ENCODE measurements at places on chromosomes 7 and 10.

- DNase-seq, result no peak
Measured at GRCh38 chr7:31341141-31341540, 615 bp upstream of the NEUROD6 start.

GRCh38 chr10:38032886-38033285 lies 22.4 kb downstream of the ZNF33A start:
- no peak for DNase-seq

DNA sequence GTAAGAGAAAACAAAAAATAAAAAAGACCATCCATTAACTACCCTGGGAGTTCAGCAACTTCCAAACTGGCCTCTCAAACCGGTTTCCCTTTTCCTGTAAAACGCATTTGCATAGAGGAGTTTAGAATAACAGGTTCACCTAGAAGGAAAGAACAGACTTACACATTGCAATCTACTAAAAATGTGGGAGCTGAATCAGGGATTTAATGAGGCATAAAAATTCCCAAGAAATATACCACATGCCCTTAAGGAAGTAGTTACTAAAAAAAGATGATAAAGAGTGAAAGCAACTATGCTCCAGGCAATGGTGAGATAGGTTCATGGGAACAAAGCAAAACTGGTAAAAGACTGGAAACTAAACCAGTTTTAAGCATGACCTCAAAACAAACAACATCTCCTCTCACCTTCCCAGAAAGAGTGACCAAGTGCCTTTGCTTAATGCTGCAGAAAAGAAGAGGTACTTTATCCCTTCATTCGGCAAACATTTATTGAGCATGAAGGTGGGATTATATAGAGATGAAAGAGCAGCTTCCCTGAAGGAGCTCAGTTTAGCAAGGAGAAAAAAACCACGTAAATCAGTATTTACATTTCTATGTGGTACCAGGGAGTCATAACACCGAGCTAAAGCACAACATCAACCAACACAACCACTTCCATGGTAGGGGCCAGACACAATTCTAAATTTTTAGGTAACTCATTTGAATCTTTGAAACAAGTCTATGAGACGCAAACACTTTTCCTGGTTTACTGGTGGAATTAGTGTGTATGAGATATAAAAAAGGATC lies 152.8 kb downstream of the SGMS1 start:
- no peak for DNase-seq

- no peak for DNase-seq
Measured at GRCh38 chr7:44111761-44112160, 7.6 kb downstream of the AEBP1 start.

DNA sequence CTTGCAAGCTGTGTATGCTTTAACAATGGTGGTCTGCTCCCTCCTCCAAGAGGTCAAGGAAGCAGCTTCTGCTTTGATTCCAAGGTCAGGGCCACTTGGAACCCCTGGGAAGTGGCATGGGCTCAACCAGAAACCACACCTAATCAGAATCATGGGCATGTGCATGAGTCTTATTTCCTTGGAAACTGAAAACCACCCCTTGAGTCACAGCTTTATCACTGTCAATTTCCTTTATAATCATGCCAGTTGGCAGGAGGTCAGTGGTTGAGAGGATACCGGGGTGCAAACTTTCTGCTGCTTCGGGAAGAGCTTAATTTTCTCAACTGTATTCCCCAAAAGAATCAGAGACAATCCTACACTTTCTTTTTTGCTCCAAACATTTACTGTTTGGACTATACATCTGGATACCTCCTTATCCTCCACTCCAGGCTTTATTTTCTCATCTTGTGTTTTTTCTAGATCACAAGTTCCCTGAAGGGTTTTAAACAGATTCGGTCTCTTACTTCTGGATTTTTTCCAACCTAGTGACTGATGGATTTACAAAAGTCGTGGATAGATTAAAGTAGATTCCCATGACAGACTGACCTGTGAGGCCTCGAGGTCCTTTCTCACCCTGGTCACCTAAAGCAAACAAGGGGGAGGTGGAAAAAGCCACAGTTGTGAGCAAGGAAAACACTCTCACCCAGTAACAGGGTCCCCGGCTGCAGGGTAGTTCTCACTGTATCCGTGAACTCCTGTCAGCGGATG lies 36.0 kb downstream of the COL17A1 start:
- no peak for DNase-seq

DNA sequence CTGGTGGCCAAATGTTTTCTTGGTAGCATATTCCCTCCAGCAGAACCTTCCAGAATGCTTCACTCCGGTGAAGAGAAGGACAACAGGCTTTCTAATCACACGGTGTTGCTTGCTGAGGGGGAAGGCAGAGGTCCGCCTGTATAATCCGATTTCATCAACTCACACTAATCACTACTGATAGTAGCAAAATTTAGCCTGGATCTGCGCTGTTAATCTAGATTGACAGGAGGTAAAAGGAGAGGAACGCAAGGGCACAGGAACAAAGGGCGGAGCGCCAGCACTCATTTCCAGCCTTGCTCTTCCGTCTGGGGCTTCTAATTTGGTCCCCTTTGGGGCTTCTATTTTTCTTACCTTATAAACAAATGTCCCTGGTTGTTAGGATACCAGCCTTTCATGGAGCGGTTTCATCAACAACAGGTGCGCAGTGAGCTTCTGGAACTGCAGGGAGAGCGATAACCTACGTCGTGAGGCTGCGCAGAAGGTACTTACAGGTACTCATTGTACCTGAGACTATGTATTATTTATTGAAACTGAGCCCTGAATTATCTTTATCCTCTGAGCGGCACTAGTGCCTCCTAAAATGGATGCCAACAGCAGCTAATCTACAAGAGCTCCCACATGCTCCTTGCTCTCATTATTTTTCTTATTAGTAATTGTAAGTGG lies 150.6 kb downstream of the CACNB2 start:
- no peak for DNase-seq

DNA sequence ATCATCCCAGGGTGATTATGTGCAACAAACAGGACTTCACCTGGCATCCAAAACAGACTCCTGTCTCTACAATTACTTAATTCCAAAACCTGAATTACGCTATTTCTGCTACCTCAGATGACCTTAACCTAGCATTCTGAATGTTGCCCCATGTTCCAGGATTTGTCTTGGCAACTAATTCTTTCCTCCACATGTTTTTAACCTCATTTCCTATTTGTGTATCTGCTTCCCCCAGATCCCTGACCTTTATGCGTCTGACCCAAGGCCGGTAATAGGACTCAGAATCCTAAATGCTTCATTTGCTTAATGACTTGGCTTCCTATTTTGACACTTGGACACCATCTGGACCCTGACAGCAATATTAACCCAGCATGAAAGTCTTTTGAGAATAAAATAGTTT lies 8.7 kb upstream of the ING3 start:
- no peak for DNase-seq

DNA sequence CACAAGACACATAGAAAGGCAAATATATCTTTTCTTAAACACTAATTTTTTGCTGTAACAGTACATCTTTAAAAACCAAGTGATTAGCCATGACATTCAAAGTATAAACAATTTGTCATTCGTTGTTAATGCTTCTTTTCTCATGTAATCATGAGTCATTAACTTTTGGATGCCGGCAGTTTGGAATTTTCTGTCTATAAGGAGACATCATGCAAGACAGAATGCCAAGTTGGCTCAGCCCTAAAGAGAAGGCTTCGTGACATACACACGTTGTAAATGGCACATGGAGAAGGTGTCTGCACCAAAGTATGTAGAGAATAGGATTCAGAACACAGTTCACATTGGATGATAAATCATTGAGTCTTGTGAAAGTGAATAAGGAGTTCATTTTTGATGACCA lies 35.9 kb downstream of the CCDC3 start:
- DNase-seq, result no peak

DNA sequence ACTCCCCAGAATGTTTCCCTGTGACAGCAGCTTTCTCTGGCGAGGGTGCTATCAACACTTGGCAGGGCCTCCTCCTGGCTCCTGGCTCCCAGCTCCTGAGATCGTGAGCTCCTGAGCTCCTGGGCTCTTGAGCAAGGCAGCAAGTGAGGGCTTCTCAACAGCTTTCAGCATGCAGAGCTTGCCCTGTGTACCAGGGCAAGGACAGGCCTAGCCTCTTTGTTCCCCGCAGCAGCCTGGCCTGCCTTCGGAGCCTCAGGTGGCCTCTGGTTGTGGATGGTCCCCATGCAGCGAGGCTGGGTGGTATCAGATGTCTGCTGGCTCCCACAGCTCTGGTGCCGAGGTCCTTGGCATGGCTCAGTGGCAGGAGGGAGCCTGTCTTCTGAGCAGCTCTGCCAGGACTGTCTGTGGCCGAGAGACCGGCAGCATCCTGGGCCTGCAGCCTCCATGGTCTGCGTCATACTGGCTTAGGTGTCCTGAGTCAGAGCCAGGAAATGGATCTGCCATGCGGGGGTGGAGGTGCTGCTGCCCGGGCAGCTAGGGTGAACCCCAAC lies 44.2 kb downstream of the ZMIZ1 start:
- no peak for DNase-seq

DNA sequence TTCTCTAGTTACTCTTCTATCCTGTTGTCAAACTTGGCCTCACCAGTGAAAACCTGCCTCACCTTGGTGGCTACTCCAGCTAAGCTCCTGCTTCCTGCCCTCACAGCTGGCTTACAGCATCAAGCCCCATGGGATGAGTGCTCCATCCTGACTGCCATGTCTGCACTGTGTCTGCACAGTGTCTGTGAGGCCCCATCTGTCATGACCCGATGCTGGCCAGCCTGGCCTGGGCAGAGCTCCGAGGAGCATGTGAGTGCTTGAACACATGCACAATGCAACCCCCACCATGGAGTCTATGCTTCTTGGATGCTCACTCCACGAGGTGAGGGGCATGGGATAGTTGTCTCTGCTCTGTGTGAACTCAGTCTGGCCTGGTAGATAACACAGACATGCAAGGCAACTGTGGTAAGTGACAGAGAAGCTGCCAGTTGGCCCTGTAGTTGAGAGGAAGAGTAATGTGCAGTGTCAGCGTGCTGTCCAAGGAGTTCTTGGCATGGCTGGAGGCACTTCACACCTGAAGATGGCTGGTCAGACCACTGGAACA lies 207.1 kb upstream of the ZNF32 start:
- DNase-seq, result no peak

GRCh38 chr7:123738356-123738755 lies 10.4 kb downstream of the WASL start:
- no peak for DNase-seq

GRCh38 chr10:61617180-61617579 lies 45.5 kb upstream of the CABCOCO1 start:
- no peak for DNase-seq

GRCh38 chr7:390761-391410 lies 100.9 kb downstream of the FOXL3 start:
- no peak for DNase-seq

DNA sequence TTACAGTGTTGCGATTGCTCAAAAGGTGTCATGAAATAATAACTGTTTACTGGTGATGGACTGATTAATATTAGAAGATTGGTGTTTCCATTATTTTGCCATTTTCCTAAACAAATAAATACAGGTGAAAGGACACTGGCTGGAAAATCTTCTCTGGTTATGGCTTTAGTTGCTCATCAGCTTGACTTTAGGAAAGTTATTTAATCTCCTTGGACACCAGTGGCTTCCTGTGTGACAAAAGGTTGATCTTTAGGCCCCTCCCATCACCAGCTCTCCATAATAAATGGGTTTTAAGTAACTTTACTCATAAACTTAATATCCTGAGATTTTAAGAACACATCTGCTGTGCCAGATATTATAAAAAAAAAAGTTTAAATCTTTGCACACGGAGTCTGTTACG lies 737 bp downstream of the CABCOCO1 start:
- DNase-seq, result no peak

DNA sequence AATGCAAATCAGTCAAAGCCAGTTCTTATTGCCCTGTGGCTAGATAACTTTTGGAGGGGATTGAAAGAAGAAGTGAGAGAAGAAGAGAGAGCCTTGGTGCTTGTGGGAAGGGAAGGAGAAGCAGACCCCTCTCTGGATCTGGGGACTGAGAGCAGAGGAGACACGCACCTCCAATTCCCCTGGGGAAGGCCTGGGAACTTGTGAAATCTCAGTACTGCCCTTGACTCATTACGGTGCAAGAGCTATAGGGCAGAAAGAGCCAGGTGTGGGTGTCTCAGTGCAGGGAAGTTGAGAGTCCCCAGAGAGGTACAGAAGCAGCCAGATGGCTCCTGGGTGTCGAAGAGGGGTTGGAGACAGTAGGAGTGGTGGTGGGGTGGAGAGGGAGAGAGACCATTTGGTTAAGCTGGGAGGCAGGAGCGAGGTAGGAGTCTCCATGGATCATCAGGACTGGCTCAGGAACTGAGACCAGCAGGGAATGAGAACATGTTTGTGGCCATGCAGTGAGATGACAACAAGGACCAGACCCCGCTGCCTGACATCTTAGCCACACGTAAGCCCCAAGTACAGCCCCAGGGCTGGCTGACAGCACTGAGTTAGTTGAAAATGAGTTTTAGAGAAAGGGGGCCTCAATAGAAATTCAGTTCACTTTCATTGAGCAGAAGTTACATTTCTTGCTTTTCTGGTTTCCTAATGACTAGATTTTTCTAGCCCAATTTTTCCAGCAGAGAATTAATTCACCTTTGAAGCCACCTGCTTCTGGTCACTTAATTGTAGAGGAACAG lies 238.2 kb downstream of the BUB3 start:
- DNase-seq, result no peak

GRCh38 chr10:98456686-98457482 lies 10.1 kb upstream of the HPS1 start:
- DNase-seq, result no peak

- peak; percentile 43 for DNase-seq
Measured at GRCh38 chr10:45000752-45001380, at the start of gene ZNF22. ZNF22 (plus strand) TSS chr10:45000923; CDS start chr10:45003369, 2,446 bp downstream.

GRCh38 chr7:147869456-147869855 lies 721.1 kb upstream of the C7orf33 start:
- no peak for DNase-seq

DNA sequence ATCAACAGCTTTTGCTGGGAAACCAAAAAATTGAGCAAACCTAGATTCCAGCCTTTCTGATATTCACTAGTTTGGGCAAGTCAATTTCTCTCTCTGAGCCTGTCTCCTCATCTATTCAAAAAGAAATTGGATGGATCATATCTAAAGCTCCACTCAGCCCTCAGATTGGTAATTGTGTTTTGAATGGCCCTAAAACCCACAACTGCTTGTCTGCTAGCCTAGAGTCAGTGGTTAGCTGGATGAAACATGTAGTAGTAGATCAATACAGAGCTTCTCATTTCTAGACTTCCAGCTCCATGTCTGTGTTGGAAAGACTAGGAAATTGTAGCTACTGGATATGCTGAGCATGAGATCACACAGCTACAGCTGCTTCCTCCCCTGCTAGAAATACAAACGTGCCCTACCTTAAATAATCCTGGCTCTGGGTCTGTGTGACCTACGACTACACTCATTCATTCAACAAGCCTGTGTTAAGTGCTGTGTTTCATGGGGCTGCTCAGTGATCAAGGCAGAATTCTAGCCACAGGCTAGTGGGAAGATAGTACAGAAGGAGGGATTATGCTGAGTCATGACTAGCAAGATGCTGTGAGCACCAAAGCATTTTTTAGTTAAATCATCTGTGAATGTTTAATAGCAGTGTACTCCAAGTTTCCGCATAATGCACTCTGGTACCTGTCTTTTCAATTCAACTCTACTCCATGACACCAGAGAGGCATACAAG lies 15.7 kb downstream of the DNTT start:
- DNase-seq, result no peak

Measured in activated gamma-delta T cell (primary cell).